ENCODE measurements at places on chromosomes 16 and 17.

DNA sequence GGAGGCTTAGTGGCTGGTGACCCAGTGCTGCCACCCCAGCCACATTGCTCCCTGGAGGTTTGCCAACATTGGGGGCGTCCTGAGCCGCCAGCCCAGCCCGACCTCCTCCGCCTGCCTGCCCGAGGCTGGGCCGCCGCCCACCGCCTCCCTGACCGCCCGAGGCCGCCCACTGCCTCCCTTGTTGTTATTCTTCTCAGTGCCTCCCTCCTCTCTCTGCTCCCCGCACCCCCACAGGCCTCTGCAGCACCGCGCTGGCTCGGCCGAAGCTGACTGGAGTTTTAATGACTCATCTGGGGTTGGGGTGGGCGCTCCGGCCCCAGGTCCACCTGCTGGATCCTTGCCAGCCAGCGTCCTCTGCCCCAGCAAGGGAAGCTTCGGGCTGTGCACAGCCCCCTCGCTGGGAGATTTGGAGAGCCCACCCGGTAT is 102.5 kb downstream of the RBFOX3 start:
- DNase-seq, result no peak

GRCh38 chr17:48577946-48578615 is at the start of gene HOXB4:
HOXB4 (minus strand) TSS chr17:48578350; CDS start chr17:48578319, 31 bp downstream.
- peak; percentile 77 for DNase-seq

DNA sequence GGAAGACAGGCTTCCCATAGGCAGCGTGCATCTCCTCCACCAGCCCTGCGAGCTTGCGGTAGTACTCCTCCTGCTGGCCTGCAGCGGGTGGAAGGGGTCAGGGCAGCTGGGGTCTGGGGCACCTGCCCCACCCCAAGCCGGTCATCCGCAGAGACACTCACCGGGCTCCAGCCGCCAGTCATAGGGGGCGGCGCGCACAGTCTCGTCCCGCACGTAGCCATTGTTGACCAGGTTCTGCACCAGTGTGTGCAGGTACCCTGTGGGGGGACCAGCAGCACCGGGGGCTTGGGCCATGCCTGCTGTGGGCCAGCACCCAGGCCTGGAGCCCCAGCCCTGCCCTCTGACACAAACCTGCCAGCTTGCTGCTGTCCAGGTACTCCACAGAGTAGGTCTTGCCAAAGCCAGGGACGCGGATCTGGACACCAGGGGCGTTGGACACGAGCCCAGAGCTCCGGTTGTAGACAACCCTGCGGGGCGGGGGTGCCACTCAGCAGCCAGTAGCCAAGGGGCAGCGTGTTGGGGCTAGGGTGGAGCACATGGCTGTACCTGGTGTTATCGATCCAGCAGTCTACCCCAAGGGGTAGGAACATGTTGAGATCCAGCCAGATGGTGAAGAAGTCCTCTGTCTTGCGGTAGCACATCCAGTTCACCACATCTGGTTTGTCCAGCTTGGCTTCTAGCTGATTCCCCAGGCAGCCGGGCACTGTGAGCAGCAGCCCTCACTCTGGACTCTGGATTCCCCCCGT is 1.2 kb downstream of the LCAT start:
- DNase-seq, result no peak

DNA sequence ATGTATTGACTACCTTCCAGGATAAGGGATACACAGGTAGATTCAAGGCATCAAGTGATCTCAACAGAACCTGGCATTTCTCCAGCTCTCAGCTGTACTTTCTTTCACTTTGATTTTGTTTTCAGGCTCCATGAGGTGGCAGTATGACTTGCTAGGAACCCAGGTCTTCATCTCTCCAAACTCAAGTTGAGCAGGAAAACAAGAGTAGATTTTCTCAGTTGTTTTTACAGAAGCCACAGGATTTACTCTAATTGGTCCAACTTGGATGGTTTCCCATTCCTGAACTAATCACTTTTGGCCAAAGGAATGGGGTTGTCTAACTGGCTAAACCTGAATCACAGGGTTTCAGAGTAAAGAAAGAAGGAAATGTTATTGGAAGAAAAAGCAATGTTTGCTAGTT is 146.6 kb downstream of the TRIM37 start:
- no peak for DNase-seq

GRCh38 chr17:37312137-37312923 is 63.5 kb upstream of the C17orf78 start:
- DNase-seq, result no peak

DNA sequence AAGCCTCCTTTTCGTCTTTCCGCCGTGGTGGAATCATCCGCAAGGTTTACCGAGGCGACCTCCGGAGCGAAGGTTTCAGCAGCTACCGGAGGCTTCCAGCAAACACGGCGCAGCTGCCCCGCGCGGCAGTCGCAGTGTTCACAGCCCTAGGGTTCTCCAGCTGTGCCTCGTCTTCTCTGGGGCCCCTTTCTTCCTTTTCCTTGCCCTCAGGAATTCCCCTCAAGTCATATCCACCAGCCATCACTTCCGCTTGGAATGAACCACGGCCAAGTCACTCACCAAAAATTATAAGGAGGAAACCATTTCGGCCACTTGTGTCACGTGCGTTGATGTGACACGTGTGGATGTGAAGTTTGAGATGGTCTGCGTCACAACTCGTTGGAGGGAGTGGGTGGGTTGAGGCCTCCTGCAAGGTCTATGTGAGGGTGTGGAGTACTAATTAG is 636 bp upstream of the ERN1 start:
- DNase-seq, result peak; percentile 63

DNA sequence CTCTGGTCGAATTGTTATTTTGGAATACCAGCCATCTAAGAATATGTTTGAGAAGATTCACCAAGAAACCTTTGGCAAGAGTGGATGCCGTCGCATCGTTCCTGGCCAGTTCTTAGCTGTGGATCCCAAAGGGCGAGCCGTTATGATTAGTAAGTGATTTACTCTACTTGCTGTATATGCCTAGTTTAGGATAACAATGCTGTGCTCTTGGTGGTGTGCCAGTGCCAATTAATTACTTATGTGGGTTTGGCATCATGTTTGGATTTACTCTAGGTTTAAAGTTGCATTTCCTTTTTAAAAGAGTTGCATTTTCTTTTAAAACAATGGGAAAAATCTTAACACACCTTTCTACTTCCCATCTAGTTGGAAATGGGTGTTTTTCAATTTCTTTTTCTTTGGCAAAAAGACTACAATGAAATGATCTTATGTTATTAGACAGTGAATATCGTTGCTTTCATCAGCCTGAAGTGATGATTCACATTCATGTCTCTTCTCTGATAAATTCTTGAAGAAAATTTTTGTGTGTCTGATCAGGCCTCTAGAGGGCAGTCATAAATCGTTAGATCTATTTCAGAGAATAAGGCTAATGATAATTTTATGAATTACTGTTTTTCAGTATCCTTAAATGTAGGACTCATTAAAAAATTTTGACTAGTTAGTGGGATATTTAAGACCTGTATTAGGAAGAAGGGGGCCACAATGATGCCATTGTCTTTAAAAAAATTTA is 5.6 kb downstream of the SF3B3 start:
- DNase-seq, result no peak

Data from stimulated activated CD4-positive, alpha-beta T cell treated with anti-CD3 and anti-CD28 coated beads, Interleukin-2, amount 100 ng/mL, for 24 hours (primary cell).